Mammary epithelial cell (primary cell): ENCODE measurements at places on chromosomes 3 and 15.
A peak's percentile ranks its signal among the peaks of the same experiment; 100 is the strongest.

GRCh38 chr3:127961963-127962362 is 46.9 kb downstream of the KBTBD12 start:
- peak; percentile 95 for DNase-seq

- DNase-seq: no peak
Measured at GRCh38 chr3:123324880-123325765, 123.4 kb downstream of the SEC22A start.

GRCh38 chr3:149363053-149363452 is 14.4 kb downstream of the TM4SF1 start:
- DNase-seq: peak; percentile 72

DNA sequence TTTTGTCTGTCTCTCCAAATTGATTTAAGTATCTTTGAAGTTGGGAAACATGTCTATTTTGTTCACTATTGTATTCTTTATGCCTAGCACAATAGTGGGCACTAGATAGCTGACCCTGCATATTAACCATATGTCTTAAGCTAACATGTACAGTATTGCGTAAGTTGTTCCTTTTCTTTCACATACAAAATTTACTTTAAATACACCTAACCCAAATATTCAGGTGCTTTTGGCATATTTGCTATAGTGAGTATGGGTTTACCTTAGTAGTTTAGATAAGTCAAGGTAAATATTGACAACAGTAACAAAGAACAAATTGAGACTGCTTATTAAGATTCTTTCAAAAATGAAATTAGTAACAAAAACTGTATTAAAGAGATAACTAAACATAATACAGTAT is 50.9 kb downstream of the NRG4 start:
- no peak for DNase-seq

DNA sequence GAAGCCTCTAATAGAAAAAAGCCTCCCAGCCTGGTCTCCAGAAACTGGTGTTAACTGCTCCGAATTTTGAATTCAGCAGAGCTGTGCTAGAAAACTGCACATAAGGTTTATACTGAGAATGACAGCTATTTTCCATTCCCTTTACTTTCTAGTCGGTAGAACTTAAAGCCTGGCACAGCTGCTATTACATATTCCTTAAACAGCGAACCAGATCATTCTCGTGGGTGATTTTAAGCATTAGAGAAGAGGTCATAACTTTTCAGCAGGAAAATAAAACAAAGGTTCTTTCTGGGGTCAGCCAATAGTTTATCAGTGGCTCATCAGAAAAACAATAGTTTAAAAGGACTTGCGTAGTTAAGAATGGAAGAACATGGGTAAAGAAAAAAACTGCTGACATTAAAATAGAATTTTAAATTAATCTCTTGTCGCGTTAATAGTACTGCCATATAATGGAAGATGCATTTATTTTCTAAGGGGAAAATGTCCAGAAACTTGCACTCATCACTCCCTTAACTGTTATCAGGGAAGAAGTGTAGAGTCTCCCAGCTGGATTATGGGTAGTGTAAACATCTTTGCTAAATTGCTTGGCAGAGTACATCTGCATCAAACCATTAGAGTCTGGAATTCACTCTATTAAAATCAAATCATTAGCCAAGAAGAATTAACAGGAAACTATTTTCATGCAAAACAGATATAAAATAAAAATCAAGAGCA is 7.9 kb downstream of the VGLL4 start:
- no peak for DNase-seq

- DNase-seq: no peak
Measured at GRCh38 chr3:106097817-106098435, 229.1 kb upstream of the CBLB start.

DNA sequence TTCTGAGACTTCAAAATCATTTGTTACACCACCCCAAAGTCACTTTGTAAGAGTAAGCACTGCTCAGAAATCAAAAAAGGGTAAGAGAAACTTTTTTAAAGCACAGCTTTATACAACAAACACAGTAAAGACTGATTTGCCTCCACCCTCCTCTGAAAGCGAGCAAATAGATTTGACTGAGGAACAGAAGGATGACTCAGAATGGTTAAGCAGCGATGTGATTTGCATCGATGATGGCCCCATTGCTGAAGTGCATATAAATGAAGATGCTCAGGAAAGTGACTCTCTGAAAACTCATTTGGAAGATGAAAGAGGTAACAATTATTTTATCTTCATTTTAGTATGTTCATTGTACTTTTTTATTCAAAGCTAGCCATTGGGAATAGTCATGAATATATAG is 32.6 kb downstream of the BLM start:
- DNase-seq: no peak

DNA sequence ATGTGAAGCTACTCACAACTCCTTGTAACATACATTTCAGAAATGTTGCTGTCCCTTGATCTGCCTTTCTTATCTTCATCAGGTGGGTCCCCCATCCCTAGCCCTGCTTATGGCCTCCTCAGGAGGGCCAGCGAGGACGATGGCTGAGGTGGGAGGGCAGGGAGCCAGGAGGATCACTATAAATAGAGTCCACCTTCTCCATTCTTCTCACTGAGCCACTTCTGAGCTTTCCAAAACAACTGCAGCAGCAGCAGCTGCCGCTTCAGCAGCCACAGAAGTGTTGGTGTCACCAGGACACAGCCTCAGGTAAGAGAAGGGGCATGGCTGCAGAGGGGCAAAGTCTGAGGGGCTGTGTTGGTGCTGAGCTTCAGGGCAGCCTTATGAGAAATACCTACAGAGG is 53.5 kb downstream of the ANAPC13 start:
- no peak for DNase-seq

- peak; percentile 56 for DNase-seq
Measured at GRCh38 chr3:194675081-194675640, 3.2 kb upstream of the LSG1 start.

GRCh38 chr3:187848401-187848800 is 103.1 kb upstream of the BCL6 start:
- DNase-seq: no peak

DNA sequence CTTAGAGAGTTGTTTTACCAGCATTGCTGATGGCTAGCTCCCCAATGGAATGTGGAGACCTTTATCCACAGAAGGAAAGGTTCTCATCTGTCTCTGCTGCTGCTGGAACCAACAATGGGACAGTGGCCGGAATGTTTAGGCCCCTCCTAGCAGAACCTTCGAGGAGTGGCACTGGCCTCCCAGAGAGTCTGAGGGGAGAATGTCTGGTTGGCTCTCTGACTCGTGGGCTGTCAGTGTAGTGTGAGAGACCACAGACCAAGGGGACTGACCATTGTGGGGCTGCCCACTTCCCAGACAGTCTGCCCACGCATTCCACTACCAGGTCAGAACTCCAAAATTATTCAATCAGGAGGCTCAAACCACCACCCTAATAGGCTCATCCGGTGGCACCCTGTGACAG is 5.1 kb downstream of the RASL12 start:
- no peak for DNase-seq

DNA sequence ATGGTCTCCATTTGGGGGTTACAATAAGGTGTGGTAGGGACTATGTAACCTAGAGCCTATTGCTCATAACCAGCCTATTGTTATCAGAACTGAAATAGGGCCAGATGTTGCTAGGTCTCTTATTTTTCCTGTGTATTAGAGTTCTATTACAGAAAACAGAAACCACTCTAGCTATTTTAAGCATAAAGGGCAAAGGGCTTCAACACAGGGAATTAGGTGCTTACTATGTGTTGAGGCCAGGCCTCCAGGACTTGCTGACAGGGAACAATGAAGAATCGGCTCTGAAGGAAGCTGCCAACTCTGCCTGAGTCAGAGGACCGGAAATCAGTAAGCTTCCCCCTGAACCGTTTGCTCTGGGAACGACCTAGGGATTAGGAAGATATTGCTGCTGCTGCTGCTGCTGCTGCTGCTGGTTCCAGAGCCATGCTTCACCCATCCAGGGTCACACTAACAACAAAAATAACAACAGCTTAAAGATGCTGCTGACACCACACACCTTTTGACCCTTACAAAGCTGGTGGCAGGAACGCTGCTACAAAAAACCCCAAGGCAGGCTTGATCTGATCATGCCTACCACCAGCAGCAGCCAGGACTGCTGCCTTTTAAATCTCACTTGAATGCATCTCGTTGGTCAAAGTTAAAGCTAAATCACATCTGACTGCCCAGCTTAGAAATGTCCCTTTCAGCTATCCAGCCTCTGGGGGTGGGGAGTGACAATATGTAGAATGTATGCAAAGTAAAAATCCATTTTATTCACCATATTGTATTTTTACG is 276.9 kb upstream of the IL12A start:
- DNase-seq: peak; percentile 65

DNA sequence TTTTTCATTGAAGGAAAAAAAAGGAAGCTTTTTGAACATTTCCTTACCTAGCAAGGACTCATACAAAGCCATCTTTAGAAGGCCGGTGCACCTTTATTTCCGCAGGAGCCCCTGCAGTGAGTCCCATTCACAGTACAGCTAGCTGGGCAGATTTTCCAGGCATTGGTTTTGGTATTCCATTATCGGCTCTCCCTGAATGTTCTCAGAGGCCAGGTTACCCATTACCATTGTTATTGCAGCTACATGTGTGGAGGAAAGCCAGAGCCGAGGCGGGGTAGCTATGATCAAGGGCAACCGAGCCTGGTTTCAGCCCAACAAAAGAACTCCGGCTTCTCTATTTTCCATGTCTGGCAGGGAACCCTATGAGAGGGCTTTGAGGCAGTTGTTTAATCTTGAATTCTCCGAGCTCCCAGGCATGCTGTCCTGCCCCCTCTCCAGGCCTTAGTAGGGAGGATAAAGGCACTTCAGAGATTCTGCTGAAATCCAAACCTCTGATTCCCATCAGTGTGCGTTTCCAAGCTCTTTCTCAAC is 100.3 kb downstream of the LRRK1 start:
- no peak for DNase-seq

- DNase-seq: no peak
Measured at GRCh38 chr3:185858502-185859225, 33.8 kb upstream of the IGF2BP2 start.

- DNase-seq: no peak
Measured at GRCh38 chr3:166799-167198, 29.8 kb upstream of the CHL1 start.

DNA sequence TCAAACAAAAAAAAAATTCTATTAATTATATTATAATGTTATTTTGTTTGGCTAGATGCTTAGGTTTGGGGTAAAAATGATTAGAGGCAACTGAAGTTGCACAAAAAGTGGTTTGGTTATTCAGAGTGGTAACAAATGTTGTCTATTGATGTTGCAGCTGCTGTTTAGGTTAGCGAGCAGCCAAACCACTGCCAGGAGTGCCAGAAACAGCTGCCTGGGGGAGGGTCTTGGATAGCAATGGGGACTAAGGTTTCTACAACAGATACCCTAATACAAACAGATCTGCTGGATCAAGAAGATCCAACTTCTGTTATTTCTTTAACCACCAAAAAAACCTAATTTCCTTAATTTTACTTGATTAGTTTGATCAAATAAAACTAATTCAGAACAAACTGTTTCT is 26.6 kb downstream of the BTLA start:
- no peak for DNase-seq

DNA sequence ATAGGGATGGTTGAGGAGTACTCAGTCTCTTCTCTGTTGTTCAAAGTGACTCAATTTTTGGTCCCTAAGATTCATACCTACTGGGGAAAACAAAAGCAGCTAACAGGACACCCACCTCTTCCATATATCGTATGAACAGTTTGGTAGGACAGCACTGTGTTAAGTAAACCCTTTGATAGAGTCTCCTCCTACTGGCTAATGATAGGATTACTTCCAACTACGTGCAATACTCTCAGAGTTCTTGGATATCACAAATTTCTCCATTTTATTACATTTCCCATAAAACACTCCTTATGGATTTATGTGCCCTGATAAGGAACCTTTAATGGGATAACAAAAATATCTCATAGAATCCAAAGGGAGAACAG is 200.2 kb upstream of the GOLGA6L4 start:
- peak; percentile 46 for DNase-seq

GRCh38 chr15:29612701-29613100 is 209.6 kb downstream of the TJP1 start:
- no peak for DNase-seq

DNA sequence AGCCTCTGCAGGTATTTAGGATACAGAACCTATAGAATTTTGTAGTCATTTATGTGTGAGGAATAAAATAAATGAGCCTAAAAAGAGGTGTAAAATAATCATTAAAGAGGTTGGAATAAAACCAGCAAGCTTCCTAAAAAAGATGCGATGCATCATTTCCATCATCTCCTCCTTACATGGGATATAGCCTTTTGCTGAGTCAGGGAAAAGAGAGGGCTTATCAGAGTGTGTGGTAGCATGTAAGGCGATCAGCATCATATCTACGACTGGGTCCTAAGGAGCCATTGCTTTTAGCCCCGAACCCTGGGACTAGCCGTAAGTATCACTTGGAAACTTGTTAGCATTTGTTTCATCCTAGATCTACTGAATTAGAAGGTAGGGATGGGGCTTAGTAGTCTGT is 94.9 kb downstream of the DTWD1 start:
- DNase-seq: no peak

- no peak for DNase-seq
Measured at GRCh38 chr15:64149893-64150578, 1.5 kb upstream of the SNX22 start.

GRCh38 chr3:131694376-131694775 is 191.6 kb upstream of the MRPL3 start:
- DNase-seq: no peak

DNA sequence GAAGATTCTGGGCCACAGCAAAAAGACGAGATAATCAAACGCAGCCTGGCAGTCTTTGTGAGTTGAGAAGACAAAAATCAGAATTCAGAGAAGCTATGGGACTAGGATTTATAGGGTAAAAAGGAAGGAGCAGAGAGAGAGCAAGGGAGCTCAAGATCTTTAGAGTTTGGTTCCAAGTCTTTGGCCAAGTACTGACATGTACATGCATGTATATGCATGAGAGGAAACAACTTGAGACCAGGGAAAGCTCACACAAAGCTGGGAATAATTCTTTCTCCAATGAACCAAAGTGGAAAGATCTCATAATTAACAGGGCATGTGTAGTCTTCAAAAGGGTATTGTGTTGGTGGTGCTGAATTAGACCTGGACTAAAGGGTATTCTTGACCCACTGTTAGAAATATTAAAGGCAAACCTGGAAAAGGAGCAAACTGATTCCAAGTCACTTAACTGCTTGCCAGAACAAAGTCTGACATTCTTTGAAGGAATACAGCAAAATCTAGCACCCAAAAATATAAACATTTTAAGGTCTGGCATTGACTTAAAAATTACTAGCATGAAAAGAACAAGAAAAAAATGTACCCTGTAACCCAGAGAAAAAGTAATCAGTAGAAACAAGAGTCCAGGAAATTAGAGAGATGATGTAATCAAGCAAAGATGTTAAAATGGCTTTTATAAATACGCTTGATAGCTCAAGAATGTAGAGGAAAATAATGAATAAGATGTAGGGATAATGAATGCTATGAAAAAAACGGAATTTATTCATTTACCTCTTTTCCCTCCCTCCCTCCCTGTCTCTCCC is 226.0 kb upstream of the CGNL1 start:
- DNase-seq: peak; percentile 71

- no peak for DNase-seq
Measured at GRCh38 chr3:126322181-126322967, 34.8 kb downstream of the KLF15 start.

GRCh38 chr3:45554006-45554666 is 40.4 kb upstream of the LIMD1 start:
- no peak for DNase-seq

- no peak for DNase-seq
Measured at GRCh38 chr3:191628571-191628970, 167.6 kb downstream of the PYDC2 start.

- peak; percentile 72 for DNase-seq
Measured at GRCh38 chr3:136932523-136932922, 25.3 kb upstream of the IL20RB start.
